ENCODE measurements at places on chromosomes 7 and 10. TPM values are rescaled to one million over a fixed set of nuclear protein-coding genes. Genes with fewer than 3 reads are reported as not detected.

The SYT15B gene
- 0.07 TPM for total RNA-seq

The MGAM2 gene
- not detected for total RNA-seq

The SEC24C gene
- 97.9 TPM for total RNA-seq

The CALML3 gene
- total RNA-seq = 0.25 TPM

The LIPM gene
- total RNA-seq = not detected

The CADPS2 gene
- 7.4 TPM for total RNA-seq

The OR9A2 gene
- total RNA-seq = not detected

The FEZF1 gene
- not detected for total RNA-seq

The PDK4 gene
- total RNA-seq = 1.3 TPM

The BNIP3 gene
- 47.0 TPM for total RNA-seq

The PRF1 gene
- not detected for total RNA-seq

The CRHR2 gene
- total RNA-seq = not detected

The CLCN1 gene
- not detected for total RNA-seq

The WEE2 gene
- not detected for total RNA-seq

The TMEM176A gene
- total RNA-seq = not detected

The LEP gene
- total RNA-seq = not detected

The ITPRID1 gene
- not detected for total RNA-seq

The CDK6 gene
- total RNA-seq = 89.8 TPM

The MGMT gene
- 16.5 TPM for total RNA-seq

The LYZL1 gene
- total RNA-seq = not detected

The CROT gene
- total RNA-seq = 6.5 TPM

The COMMD3 gene
- 69.4 TPM for total RNA-seq

The OR2A1 gene
- total RNA-seq = not detected

The NKX1-2 gene
- 0.35 TPM for total RNA-seq

The CCNY gene
- total RNA-seq = 68.9 TPM

The EPDR1 gene
- total RNA-seq = not detected

The TEX36 gene
- not detected for total RNA-seq

The SPDYE2 gene
- total RNA-seq = 0.22 TPM

The AGBL3 gene
- total RNA-seq = 1.8 TPM

The GHITM gene
- 389 TPM for total RNA-seq

The RELN gene
- not detected for total RNA-seq

The MMP21 gene
- not detected for total RNA-seq

The POU6F2 gene
- total RNA-seq = 0.19 TPM

The PAPOLB gene
- not detected for total RNA-seq

The NPVF gene
- not detected for total RNA-seq

The CYP17A1 gene
- not detected for total RNA-seq
